Naive thymus-derived CD8-positive, alpha-beta T cell (primary cell): ENCODE measurements at places on chromosomes 11 and 22. TPM values are rescaled to one million over a fixed set of nuclear protein-coding genes. Genes with fewer than 3 reads are reported as not detected.

- no peak for DNase-seq
Observed at GRCh38 chr11:125457814-125458343, 38.2 kb downstream of the FEZ1 start.

- DNase-seq = no peak
Observed at GRCh38 chr11:75797792-75798191, 17.2 kb upstream of the UVRAG start.

DNA sequence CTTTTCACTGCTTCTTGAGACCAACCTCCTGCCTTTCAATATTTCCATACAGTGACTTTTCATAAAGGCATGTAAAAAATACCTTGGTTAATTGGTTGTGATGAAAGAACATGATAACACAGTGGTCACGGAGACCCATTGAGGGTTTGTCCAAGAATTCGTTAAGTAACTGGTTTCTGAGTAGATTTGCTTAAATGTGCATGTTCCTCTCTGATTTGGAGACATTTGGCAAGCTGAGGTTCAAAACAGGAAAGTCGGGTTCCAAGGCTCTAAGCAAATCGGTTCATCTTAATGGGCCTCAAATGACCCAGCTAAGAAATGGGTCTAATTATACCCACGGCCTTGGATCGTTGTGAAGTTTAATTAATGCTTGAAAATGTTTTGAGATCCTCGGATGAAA lies 36.9 kb upstream of the CCND1 start:
- no peak for DNase-seq

Gene KCNJ5
- not detected for polyA plus RNA-seq

DNA sequence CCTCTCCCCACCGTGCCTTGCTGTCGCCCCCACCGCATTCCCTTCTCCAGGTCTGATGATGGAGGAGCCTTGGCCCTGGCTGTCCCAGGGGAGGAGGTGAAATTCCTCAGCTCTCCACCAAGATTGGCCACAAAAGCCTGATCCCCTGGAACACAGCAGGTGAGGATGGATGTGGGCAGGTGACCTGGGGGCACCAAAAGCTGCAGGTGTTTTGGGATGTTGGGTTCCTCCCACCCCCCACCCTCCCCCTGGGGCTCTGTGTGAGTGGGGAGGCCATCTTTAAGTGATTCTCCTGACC lies 639 bp downstream of the TRIOBP start:
- DNase-seq = no peak

DNA sequence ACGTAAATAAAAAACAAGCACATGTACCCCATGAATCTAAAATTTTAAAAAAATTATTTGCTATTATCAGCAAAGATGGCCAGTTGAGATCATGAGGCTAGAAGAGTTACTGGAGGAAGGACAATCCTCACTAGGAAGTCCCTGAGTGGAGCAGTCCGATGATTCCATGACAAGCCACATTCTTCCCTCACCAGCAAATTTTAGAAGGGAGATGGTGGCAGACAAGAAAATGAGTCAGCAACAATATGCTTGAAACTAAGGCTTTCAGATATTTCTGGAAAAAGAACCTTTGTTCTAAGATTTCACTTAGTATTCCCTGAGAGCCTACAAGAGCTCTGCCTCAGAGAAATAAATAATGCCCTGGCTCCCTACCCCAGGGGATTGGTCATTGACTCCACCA lies 34.9 kb downstream of the P4HA3 start:
- DNase-seq = no peak

DNA sequence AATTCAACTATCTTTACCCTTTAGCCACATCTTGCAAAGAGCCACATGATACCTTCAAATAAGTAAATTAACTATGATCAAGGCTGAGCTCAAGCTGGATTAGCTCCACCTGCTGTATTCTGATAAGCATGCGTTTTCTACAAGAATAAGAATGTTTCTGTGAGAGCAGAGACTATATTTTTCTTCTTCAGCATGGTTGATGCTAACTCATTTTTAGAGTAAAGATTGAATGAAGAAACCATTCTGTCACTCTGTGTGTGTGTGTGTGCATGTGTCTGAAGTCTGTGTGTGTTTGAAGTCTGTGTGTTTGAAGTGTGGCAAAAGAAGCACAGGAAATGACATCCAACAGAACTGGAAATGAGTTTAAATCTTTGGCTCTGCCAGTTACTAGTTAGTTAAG lies 12.0 kb upstream of the LAYN start:
- DNase-seq = peak; percentile 75

DNA sequence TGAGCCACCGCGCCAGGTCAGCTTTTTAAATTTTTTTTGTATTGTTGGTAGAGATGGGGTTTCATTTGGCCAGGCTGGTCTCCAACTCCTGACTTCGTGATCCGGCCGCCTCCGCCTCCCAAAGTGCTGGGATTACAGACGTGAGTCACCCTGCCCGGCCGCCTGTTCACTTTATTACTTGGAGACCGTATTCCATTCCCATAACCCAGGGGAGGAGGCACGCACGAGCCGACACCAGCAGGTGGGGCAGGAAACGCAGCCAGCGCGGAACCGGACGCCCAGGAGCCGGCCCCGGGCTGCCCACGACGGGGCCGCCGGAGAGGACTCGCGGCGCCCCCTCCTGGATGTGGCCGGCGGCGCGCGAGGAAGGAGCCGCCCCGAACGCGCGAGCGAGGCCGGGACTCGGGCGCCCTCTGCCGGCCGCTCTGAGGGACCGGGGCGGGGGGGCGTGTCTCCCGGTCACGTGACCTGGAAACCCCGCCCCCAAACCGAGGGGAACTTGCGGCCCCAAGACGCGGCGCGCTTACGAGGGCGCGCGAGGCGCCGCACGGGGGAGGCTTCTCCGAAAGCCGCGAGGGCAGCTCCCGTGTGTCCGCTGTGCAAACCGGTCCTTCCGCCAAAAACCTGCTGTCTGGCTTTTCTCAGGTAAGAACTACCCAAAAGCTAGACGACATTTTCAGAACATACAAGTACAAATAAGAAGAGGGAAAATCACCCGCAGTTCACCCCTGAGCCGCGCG lies 11.6 kb upstream of the RNH1 start:
- peak; percentile 80 for DNase-seq

DNA sequence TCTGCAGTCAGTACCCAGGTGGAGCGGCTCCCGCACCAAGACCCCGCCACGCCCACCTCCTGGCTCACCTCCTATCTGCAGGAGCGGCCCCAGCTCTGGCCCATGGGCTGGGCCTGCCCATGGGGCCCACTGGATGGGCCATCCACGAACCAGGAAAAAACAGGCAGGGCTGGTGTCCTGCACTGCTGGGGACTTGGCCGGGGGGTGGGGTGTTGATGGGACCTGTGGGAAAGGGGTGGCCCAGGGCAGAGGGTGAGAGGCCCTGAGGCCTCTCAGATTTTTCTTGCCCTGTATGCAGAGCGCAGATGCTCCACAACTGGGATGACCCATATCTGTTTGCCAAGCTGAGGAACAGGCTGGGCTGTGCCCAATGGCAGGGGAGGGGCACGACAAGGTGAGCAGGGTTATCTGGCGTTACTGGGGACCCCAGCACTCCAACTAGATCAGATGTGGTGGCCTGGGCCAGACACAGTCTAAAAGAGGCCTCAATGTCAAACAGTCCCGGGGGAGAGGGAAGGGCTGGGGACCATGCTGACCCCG lies 2.7 kb upstream of the PIM3 start:
- no peak for DNase-seq

GRCh38 chr11:95762534-95762933 lies 27.0 kb downstream of the FAM76B start:
- no peak for DNase-seq

DNA sequence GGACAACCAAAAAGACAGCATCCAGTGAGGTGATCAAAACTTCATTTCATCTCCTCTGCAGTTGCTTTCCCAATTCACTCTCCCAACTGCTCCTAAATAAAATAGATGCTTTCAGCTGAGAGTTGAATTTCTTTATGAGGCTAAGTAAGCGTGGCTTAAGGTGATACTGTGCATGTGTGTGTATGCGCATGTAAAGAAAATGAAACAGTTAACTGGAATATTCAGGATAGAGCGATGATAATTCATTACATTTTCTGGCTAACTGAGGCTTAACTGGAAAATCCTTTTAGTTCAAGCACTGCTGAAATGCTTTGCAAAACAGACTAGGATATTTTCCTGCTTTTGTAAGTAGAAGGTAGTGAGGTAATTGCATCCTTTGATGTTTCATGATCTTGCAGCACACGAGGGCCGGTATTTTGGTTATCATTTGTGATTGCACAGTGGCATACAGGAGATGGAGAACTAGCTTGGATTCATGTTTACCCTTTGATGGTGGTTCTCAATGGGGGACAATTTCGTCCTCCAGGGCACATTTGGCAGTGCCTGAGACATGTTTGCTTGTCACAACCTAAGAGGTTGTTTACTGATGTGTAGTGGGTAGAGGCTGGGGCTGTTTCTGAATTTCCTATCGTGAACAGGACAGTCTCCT lies 71.2 kb downstream of the ZBTB16 start:
- DNase-seq = no peak

Gene SLC25A18
- not detected for polyA plus RNA-seq
